ENCODE measurements at places on chromosomes 4 and X.

DNA sequence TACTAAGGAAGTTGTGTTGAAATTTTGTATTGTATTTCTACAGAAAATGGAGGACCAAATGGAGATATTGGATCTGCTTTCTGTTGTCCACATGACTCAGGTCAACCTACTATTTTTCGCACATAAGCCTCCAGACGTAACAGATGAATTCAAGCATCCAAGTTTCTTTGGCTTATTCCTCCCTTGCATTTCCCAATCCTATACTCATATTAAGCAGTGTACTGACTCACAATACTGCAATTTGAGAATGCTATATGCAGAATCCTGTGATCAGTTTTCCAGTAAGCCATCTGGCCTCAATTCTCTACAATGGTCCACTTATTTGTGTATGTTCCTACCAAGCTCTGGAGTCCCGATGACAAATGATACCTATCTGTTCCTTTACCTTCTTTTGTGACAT is 75.7 kb downstream of the ASB9 start:
- no peak for DNase-seq

DNA sequence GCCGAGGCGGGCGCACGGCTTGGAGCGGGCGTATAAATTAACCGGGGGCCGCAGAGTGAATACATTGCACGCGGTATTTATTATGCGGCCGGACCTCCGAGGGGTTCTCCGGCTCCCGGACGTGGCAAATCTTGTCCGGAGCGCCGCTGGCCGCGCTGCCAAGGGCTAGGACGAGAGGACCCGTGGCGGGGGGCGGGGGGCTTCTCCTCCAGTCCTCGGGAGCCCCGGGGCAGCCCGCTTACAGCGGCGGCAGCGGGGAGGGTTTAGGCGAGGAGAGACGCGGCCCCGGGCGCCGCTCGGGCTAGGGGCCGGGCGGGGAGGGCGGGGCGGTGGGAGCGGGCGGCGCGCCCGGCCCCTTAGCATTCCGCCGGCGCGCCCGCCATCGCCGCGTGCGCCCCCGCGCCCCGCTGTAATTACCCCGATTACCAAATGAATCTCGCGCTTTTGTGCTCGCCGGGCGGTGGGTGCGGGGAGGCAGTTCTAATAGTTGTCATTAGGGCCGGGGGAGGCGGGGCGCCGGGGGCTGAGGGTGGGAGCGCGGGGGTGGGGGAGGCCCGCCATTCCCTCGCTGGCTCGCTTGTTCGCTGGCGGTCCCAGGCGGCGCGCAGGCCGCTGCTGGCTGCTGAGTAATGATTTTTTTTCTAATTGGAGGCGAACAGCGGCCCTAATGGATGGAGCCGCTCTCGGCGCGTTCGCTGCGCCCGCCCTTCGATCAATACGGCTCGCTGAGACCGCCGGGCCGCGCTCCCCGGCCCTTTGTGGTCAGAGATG is 276.6 kb downstream of the BCOR start:
- DNase-seq, result no peak

- no peak for DNase-seq
Measured at GRCh38 chrX:134813697-134814096, 155.4 kb upstream of the PLAC1 start.

DNA sequence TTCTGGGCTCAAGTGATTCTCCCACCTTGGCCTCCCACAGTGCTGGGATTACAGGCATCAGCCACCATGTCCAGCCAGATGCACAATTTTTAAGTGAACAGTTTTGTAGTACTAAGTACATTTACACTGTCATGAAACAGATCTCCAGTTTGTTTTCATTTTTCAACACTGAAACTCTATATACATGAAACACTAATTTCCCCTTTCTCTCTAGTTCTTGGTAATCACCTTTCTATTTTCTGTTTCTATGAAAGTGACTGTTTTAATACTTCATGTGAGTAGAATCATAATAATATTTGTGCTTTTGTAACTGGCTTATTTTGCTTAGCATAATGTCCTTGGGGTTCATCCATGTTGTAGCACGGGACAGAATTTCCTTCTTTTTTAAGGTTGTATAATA is 237.4 kb downstream of the CAMK2D start:
- no peak for DNase-seq

GRCh38 chrX:155070663-155070974 is 317 bp downstream of the CMC4 start:
- no peak for DNase-seq

GRCh38 chrX:22533898-22534297 is 261.2 kb downstream of the CBLL2 start:
- no peak for DNase-seq

GRCh38 chr4:151488968-151489367 is 80.0 kb downstream of the FHIP1A start:
- no peak for DNase-seq

- DNase-seq, result no peak
Measured at GRCh38 chrX:2897311-2897689, 31.8 kb downstream of the ARSD start.

DNA sequence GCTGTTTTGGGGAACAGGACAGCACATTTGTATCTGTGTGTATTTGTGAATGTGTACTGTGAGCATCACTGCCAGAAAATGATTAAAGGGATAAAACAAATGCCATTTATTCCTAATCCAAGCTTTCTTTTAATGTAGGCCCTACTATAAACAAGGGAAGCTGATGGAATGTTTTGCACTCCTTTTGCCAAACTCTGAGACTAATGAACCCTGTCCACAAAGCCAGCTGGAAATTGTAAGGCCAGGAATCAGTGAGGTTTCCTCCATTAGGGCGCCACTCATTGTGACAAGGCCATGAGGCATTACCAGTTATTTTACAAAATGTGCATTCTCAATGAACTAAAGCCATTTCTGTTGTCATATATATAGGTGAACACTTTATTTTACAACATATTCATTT is 163.0 kb upstream of the NAP1L5 start:
- DNase-seq, result no peak

DNA sequence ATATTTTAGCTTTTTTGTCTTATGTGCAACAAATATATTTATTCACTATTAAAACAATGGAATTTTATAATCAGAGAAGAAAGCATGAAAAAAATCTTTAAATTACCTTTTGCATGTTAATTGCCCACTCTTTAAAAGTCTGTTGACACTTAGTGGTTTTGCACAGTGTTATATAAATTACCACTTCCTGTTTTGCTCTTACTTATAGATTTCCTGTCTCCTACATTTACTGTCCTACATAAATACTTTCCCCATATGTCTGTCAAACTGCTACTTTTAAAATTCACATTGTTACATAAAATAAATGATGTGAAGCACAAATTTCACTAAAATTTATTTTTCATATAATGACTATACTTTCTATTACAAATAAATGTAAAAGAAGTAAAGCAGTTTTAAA is 161.1 kb upstream of the NDST4 start:
- peak; percentile 5 for DNase-seq

- peak; percentile 50 for DNase-seq
Measured at GRCh38 chr4:119627267-119628255, 1.0 kb downstream of the PDE5A start.

DNA sequence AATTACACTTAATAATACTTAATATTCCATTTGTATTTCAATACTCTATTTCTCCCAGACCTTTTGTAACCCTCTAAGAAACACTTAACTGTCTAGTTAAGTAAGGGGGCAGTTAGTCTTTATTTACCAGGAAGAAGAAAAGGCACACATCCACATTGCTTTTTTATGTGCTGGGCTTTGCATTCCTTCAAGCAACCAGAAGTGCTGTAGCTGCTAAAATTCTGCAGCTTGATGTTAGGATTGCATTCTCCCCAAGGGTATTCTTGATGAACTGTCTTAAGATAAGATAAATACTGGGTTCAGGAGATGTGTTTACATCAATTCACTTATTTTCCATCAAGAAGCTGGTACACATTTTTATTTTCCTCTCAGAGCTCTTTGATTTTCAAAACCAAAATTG is 24.0 kb downstream of the ASIC5 start:
- no peak for DNase-seq

DNA sequence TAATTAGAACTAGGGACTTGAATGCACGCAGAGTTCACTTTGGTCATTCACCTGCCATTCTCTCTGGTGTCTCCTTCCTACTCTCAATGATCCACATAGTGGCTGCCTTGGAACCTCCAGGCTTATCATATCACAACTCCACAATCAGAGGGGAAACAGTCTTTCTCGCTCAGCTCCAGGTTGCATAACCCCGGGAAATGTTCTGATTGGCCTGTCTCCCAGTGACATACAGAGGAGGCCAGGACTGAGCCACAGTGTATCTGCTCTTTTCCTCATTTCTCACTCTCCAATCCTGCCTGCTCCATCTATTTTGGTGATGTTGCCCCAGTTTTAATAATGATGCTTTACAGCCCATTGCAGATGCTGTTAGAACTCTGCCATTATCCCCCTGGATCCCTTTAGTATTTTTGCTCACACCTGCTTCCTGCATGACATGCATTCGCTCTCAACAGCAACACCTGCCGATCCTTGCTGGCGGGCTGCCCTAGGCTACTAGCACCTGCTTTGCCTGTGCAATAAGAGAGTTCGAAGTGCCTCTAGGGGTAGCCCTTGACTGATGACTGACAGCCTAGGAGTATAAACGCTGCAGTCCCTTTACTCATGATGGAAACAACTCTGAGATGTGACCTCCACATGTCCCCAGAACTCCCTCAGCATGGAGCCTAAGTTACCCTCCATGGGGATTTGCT is 211.3 kb upstream of the RPS6KA3 start:
- no peak for DNase-seq

DNA sequence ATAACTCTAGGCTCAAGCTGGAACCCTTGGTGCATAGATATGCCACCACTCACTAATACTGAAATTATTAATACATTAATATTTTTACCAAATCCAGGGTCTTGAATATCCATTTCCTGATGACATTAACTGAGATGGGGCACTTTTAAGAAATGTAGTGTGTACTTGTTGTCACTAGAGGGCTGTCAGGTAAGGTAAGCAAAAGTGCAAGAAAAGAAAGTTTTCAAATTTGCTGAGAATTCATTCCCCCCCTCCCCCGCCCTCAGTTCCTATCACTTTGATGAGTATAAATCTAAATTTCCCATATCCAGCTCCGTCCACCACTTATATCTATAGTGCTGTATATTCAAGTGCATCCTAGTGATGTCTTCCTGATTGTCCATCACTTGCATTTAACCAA is 20.5 kb upstream of the WDR44 start:
- DNase-seq, result no peak

DNA sequence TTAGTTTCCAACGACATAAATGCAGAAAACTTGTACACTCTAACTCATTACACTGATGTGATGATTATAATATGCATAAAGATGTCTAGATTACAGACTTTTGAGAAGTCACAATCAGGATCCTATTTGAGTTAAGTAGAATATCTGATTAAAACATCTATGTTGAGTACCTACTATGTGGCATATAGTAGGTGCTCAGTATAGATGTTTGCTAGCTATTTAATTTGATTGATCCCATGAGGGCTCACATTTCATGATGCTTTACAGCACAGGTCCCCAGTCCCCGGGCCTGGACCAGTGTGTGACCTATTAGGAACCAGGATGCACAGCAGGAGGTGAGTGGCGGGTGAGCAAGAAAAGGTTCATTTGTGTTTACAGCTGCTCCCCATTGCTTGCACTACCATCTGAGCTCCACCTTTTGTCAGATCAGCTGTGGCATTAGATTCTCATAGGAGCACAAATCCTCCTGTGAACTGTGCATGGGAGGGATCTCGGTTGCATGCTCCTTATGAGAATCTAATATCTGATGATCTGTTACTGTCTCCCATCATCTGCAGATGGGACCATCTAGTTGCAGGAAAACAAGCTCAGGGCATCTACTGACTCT is 33.0 kb upstream of the CXCL8 start:
- DNase-seq, result no peak

DNA sequence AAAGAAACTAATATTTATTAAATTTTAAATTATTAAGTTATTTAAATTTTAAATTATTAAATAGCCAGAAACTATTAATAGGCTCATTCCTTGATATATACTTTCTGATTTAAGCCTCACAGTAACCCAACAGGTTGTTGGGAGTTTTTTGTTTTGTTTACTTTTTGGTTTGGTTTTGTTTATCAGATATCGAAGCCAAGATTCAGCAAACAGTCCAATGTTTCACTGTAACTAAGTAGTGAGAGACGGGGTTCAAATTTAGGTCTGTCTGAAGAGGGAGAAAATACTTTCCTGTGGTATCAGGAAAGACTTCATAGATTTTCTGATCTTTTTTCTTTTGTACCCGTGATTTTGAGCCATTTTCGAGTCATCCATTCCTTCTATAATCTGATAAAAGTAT is 54.2 kb downstream of the CCDC158 start:
- no peak for DNase-seq

DNA sequence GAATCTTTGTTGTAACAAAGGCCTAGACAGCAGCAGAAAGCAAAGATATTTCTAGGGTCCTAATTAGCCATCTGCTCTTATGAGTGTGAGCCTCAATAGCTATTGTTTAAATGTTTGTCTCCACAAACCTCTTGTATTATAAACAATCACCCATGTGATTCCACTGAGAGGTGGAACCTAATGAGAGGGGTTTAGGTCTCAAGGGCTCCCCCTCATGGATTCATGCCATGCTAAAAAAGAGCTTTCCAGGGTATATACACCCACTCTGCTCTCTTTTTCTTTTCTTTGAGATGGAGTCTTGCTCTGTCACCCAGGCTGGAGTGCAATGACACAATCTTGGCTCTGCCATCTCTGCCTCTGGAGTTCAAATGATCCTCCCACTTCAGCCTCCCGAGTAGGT is 42.1 kb downstream of the TRIM61 start:
- no peak for DNase-seq

- DNase-seq, result no peak
Measured at GRCh38 chr4:8847764-8848163, 23.9 kb downstream of the HMX1 start.

DNA sequence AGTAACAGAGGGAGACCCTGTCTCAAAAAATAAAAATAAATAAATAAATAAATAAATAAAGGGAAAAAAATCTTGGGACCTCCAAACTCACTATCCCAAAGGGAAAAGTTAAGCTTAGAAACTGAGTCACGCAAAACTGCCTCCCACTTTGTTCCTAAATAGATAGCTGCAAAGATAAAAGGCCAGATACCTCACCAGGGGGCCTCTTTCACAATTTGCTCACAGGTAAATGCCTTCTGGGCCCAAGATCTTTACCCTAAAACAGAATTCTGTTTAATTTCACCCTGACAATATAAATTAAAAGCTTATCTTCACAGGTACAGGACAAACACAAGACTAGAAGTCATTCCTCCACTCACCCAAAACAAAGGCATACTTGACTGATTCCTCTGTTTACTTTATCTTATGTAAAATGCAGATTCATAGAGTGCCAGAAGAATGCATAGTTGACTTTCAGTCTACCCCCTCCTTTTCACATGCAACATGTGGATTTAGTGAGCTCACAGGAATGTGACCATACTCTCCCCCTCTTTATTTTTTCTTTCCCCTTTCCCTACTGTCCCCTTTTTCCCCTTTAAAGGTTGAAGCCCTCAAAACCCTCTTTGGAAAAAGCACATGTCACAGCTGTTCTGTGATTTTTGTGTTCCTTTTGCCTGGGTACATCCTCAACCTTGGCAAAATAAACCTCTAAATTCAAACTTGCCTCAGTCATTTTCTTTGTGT is 23.4 kb downstream of the ELF2 start:
- DNase-seq, result no peak

- no peak for DNase-seq
Measured at GRCh38 chr4:134529629-134530028, 328.0 kb upstream of the PABPC4L start.

All from central memory CD4-positive, alpha-beta T cell (primary cell).